ENCODE measurements at places on chromosomes 5 and 9.

DNA sequence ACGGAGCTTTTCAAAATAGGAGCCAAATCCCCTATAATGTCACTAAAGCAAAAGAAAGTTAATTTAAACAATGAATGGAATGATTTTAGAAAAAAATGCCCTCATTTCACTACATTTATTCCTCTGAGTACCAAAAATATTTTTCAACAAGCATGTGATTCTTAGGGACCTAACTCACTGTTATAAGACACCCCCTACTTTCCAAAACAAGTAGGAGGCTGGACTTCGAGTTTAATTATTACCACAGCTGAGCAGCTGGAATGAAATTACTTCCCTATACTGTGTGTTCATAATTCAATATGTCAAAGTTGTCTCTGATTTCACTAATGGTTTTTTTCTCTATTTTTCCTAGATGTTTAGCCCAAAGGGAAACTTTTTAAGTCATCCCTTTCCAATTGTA, 61.6 kb downstream of the SAXO1 start:
- no peak for DNase-seq

DNA sequence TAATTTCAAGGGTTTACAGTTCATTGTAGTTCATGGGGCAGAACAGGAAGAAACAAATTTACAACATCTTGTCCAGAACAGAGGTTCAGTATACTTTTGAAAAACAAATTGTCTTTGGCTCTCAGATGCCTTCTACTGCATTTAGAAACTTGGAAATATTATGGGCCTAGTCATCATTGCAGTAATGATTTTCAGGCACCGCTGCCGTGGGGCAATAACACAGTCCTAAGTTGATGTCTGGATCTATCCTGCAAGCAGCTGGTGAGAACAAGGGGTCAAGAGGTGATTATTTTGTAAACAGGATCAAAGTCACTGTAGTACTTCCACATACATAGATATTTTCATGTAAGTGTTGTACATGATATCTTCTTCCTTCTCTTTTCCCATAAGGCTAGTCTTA, 82.5 kb upstream of the CAST start:
- DNase-seq = no peak

DNA sequence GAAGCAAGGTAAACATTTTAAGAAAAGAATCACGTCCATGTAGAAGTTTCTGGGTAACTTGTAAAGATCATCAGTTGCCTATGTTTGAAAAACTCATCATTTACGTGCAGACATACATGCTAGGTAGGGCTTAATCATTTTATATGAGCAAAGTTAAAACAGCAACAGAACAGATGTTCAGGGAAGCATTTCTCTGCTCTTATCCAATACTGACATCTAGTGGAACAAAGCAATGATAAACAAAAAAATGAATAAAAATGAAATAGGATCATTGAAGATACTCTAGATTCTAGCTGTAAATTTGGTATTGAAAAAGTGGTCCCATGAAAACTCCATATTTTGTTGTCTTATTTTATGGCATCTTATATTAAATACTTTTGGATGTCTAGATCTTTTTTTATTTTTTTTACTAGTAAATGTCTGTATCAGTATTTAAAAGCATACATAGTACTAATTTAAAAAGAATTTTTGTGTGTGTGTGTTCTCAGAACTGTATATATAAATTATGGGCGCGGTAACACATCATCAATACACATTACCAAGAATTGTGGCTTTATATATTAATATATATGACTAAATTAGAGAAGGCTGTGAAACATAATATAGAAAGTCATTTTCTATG, 1050.2 kb downstream of the CDH12 start:
- DNase-seq = no peak

DNA sequence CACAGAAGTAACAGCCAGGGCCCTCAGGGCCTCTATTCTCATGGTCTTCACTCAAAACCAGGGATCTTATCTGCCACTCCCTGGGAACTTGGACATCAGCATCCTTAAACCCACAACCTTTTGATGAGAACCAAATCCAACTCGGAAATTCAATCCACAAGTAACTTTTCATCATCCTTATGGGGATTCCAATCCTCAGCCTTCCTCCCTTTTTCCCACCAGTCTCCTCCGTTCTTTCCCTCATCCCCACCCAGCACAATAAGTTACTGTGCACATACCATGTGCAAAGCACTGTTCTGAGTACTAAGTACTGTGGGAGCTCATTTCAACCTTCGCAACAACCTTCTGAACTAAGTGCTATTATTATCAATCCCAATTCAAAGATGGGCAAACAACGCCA, 17.0 kb downstream of the GOLPH3 start:
- DNase-seq = no peak

- DNase-seq = peak; percentile 36
Observed at GRCh38 chr9:95048225-95049087, 269.1 kb downstream of the FANCC start.

GRCh38 chr5:143860211-143860610, 48.2 kb downstream of the HMHB1 start:
- no peak for DNase-seq

- no peak for DNase-seq
Observed at GRCh38 chr5:149157330-149157729, 16.0 kb downstream of the ABLIM3 start.

GRCh38 chr5:169088028-169088725, 212.8 kb downstream of the SLIT3 start:
- no peak for DNase-seq

GRCh38 chr5:69209602-69210001, 20.2 kb downstream of the CENPH start:
- no peak for DNase-seq

GRCh38 chr5:175569701-175570100, 88.2 kb upstream of the HRH2 start:
- no peak for DNase-seq

Data from activated naive CD4-positive, alpha-beta T cell treated with anti-CD3 and anti-CD28 coated beads, Interleukin-2, amount 50 U/mL, for 16 hours (primary cell).